ENCODE measurements at places on chromosomes 7 and 10.

GRCh38 chr10:48801001-48801421, 116.3 kb downstream of the WDFY4 start:
- peak; percentile 2 for DNase-seq

DNA sequence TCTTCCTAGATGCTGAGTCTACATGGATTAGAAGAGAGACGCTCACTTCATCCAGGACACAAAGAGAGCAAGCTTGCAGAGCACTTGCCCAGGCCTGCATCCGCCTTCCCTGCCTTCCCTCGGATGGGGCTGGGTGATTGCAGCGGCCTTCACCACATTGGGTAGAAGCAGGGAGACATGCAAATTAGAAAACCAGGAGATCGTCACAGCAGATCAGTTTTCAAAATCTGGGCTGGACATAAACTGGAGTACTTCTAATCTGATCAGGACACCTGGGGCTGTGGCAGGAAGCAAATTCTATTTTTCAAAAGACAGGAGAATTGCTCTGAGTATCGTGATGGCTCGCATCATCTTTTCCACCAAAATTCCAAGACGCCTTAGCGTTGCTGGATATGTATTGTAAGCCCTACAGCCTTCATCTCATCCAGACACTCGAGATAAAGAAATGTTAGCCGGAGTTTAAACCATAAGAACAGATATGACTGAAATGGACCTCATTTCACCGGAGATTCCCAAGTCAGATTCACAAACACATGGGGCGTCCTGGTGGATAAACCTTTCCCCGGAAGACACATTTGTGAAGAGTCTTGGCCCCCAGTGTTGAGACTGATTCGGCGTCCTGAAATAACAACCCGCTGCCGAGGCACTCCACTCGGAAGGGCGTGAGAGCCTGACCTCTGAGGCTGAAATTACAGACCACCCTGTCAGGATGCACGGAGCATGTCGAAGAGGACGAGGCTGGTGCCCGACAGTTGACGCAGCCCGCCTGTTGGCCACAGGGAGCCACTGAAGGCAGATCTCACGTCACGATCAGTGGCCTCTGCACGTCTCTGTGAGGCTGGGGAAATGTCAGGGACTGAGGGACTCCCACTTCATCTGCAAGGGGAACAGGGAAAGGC, 91.2 kb upstream of the PARD3 start:
- no peak for DNase-seq

DNA sequence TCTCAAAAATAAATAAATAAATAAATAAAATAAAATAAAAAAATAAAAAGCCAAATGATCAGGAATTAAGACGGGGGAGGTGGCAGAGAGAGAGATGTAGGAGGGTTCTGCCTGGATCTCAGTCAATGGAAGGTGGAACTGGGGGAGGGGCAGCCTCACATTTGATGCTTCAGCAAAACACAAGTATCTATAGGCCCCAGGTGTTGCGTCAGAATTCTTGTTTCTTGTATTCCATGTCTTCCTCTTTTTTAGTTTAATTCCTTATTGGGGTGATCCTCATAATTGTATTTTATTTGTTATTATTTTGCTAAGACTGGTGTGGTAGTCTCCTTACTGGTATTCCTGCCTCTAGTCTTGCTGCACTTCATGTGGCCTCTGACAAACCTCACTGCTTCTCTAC, 41.4 kb upstream of the SMARCD3 start:
- no peak for DNase-seq

DNA sequence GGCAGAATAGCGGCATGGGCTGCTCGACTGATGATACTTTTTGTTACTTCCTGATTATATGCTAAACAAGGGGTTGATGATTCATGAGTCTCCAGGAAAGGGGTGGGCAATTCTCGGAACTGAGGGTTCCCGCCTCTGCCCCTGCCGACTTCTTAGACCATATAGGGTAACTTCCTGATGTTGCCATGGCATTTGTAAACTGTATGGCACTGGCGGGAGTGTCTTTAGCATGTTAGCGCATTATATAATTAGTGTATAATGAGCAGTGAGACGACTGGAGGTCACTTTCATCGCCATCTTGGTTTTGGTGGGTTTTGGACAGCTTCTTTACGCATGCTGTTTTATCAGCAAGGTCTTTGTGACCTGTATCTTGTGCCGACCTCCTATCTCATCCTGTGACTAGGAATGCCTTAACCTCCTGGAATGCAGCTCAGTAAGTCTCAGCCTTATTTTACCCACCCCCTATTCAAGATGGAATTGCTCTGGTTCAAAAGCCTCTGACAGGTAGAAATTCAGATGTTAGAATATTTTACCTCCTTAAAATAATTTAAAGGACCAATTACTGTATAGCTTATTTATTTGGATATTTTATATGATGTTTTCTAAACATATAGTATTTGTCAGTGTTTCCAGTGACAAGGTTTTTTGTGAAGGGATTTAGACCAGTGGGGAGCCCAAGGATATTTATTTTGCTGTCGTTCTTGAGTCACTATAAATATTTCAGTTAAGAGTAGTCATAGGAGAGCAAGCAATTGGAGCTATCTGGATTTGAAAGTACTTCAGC, 90.1 kb upstream of the PIK3CG start:
- no peak for DNase-seq

DNA sequence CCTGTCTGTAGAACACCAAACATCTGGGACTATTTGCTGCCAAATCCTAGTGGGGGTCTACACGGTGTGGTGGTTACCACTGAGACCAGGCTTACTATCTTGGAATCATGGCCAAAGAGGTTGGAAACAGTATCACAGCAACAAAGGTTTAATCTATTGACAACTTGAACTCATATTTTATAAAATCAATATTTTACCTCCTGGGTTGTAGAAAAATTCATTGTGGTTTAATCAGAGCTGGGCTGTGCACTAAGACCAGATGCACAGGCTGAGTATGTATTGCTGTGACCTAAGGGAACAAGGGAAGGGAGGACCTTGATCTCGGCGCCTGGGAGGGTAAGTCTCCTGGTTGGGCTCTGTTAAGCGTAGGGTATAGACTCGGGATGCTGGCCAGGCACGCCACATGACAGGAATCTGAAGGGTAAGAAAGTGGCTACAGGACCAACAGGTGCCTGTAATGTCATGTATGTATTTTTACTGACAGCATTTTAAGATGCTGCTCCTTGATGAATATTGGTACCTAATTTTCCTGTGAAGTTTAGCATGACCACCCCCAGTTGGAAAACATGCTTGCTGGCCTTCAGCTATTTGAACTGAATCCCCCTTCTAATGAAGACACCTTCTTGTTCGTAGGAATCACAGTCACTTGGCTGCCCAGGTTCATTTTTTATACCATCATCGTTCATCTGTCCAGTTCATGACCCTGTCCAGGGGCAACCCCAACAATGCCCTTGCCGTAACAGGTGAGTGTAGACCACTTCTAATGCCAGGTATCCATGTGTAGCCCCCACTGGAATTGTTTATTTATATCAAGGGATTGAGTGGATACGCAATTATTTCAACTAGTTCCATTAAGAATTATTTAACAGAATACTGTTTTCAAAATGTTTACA, 79.5 kb downstream of the EZH2 start:
- no peak for DNase-seq

GRCh38 chr7:73707045-73707631, 12.3 kb downstream of the STX1A start:
- no peak for DNase-seq

DNA sequence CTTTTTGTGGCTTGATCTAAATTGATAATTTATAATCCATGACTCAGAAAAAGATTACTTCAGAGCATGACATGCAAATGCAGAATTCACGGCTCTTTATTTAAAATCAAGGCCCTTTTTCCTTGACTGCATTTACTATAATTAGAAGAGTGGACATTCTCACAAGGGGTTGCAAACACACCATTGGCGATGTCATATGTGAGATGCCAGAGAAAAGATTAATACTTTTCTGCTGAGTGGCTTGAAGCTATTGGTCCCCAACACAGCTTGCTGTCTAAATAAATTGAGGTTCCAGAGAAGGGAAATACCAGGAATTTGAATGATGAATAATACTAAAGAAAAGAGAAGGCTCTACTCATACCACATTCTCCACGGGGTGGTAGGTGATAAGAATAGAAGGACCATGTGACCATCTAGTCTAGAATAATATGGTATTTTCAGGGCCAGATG, 78.7 kb upstream of the ARID5B start:
- DNase-seq: peak; percentile 9

DNA sequence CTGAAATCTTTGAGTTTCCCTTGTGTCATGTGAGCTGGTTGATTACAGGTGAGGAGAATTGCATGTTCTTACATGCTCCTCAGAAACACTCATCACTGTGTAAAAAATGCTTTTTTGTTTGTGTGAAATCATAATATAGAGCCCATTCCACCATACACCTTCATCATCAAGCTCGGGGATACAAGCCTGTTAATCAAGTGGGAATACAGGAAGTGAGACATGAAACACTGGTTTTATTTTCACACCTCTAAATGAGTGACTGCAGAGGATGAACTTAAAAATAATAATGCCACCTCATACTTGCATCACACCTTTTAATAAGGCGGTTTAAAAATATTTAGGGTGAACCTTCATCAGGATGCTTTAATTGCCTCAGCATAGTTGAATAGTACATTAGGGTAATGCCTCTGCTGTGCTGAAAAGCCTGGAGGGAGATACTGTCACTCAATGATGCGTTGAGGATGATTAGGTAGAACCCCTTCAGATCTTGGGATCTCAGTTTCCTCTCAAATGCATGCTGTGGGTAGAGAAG, 164.6 kb downstream of the AUTS2 start:
- DNase-seq: no peak

GRCh38 chr7:129072479-129073011, 17.6 kb upstream of the TNPO3 start:
- DNase-seq: no peak

- peak; percentile 47 for DNase-seq
These were observed 395.7 kb downstream of the THSD7A start for GRCh38 chr7:11436316-11436715.

DNA sequence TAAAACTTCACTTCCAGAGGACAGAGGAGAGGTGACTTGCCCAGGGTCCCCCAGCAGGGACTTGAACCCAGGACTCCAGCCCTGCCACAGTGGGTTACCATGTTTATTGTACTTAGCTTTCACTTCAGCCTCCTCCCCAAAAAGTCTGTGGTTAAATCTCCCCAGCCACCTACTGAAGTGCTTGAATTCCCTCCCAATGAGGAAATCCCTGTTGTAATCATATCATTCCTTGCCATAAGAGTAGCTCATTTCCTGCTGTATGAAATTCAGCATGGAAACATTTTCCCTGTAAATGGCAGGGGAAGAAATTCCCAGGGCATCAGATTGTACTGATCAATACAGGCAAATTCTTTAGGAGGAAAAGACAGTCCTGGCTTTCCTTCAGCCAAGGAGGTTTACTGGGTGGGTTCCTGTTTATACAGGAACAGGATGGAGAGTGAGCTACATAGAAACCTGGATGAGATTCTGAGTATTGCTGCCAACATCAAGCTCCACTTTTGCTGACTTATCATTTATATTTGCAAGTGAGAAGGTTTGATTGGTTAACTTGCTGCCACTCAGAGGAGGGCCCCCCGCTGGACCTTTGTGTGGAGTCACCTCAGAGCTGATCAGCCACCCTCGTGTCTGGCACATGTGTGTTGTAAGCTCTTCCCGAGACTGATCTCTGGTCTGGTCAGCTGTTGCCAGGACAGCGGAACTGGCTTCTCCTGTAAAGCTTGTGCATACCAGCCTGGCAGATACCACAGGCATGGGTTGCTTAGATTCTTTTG, 16.4 kb upstream of the PDZD8 start:
- DNase-seq: no peak

- DNase-seq: no peak
These were observed 68.0 kb upstream of the PRR15 start for GRCh38 chr7:29495653-29496052.

DNA sequence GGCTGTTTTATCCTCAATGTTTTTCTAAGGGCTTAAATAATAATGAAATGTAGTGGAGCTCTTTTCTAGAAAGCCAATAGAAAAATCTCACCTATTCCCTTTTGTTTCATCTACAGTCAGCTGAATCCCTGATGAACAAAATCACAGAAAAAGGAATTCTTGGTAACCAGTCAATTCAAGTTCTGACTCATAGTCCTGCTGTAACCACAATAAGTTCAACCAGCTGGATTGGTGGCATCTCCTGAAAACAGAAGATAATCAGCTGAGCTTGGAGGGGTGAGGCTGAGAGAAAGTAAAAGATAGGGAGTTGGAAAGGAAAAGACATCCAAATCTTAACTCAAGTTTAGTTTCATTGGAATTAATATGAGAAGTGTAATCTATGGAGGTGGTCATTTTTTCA, 772.1 kb downstream of the CCSER2 start:
- DNase-seq: no peak

DNA sequence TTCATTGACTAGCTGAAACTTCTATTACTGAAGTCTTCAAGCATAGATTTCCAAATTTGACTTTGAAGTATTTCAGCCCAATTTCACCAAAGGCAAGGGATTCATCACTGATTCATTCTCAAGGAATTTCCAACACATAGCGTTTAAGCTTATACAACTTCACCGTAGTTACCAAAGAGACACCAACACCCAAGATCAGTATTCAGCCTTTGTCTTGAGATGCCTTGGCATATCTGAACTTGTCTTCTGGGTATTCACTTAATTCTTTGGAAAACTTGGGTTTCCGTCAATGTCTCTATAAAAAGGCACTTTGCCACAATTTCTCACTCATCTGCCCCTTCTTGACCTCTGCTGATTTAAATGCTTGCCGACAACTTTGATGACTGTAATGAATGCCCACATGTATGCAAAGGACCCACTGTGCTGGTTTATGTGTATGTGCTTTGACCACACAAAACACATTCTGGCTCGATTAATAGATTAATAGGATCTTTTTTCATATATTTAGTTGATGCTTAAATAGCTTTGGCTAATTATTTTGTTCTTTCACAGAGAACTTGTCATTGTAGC, 49.6 kb downstream of the TES start:
- peak; percentile 75 for DNase-seq

DNA sequence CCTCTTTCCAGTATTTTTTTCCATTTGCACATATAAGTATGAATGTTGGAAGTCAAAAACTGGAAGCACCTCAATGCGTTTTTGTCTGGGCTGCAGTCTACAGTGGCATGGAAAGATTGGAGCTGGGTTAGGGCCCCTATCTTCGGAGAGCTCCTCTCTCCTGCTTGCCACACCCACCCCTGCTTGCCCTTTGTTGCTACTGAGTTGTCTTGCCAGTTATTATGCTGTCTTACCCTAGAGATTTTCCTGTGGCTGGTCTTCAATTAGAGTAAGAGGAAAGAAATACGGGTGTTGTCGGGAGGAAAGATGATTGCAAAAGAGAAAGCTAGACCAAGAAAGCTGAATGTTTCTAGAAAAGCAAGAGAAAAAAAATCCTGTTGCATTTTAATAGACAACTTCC, 228.9 kb upstream of the CELF2 start:
- no peak for DNase-seq

GRCh38 chr10:113094114-113094486, 144.1 kb downstream of the TCF7L2 start:
- peak; percentile 66 for DNase-seq

DNA sequence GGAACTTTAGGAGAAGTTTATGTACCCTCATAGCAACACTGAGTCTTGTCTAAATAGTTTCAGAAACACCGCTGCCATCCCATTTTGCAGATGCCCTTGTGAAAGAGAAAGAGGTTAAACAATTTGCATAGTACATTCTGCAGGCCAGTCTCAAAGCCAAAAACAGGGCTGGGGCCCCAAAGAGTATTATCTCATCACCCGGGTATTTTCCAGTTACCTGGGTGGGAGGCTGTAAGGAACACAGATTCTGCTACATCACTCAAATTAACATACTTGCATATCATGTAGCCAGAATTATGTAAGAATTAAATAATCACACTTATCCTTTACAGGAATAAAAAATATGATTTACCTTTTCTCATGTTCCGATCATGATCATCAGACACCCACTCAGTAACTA, 3.1 kb upstream of the FAM171A1 start:
- DNase-seq: no peak

- DNase-seq: no peak
These were observed 206.0 kb upstream of the SH2B2 start for GRCh38 chr7:102080434-102081243.

All from adipocyte (in vitro differentiated cells).